ENCODE measurements at places on chromosomes 3 and 15. TPM values are rescaled to one million over a fixed set of nuclear protein-coding genes. Genes with fewer than 3 reads are reported as not detected.

Gene FETUB
- not detected for polyA plus RNA-seq

Gene NEIL1
- 10.4 TPM for polyA plus RNA-seq

Gene CADM2
- polyA plus RNA-seq, result 28.3 TPM

Gene KY
- not detected for polyA plus RNA-seq

Measured in H1 (cell line).